ENCODE measurements at places on chromosomes 3 and 15.

- DNase-seq = no peak
Observed at GRCh38 chr3:138673641-138674530, 65.3 kb downstream of the FAIM start.

DNA sequence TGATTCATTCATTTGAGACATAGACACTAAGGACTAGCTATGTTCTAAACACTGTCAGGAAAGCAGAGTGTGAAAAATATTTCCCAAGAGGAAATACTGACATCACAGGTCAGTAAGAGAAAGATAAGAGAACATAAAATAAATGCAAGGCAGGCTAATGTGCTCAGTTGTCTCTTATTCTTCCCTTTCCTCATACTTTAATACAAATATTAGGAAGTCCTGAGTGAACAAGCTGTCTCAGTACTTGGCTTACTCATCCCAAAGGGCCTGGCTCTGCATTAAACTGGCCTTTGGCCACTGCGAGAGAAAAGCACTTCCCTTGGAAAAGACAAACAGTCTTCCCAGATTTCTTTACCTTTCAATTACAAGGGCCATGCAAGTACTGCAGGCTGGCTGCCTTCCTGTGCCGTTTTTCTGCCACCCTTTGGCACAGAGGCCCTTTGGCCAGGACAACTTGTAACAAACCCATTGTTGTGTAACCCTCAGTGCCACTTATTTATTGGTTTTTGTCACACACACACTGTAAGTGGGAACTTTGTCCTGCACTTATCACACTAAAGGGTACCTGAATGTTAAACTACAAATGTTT is 31.7 kb downstream of the EDC3 start:
- DNase-seq = no peak

GRCh38 chr15:94081829-94082228 is 149.5 kb upstream of the MCTP2 start:
- DNase-seq = no peak

DNA sequence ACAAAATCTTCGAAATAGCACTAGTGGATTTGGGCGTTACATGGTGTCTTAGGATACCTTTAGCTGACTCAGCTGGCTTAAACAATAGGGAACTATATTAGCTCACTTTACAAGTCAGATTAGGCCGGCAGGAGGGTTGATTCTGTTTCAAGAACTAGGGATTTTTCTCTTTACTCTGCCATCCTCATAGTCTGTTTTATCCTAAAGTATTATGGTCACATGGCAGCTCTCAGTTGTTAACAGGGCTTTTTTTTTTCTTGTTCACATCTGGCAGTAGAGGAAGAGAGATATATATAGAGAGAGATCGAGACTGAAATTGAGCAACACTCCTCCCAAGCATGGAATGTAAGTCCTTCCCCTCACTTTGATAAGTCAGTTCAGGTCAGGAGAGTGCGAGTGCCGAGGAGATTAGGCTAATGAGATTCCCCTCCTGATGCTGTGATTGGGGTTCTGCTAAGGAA is 32.9 kb downstream of the CHP1 start:
- DNase-seq = no peak

GRCh38 chr3:26559227-26559626 is 63.3 kb upstream of the LRRC3B start:
- DNase-seq = no peak

DNA sequence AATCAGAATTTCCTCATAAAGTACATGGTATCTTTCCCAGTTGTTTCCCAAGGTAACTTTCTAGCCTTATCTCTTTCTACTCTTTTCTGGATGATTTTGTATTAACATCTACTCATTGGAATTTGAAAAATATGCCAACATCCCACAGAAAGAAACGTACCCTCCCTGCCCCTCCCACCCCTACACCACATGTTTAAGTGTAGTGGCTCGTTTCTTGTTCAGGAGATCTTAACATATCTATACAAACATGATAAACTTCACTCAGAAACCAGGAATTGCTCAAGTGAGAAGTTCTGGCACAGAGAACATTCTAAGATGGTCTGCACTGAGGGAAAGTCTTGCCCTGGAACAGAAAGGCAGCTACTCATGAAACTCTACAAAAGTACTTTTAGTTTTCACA is 404.7 kb downstream of the SOX2 start:
- no peak for DNase-seq

- no peak for DNase-seq
Observed at GRCh38 chr3:157498371-157498770, 4.8 kb downstream of the VEPH1 start.

DNA sequence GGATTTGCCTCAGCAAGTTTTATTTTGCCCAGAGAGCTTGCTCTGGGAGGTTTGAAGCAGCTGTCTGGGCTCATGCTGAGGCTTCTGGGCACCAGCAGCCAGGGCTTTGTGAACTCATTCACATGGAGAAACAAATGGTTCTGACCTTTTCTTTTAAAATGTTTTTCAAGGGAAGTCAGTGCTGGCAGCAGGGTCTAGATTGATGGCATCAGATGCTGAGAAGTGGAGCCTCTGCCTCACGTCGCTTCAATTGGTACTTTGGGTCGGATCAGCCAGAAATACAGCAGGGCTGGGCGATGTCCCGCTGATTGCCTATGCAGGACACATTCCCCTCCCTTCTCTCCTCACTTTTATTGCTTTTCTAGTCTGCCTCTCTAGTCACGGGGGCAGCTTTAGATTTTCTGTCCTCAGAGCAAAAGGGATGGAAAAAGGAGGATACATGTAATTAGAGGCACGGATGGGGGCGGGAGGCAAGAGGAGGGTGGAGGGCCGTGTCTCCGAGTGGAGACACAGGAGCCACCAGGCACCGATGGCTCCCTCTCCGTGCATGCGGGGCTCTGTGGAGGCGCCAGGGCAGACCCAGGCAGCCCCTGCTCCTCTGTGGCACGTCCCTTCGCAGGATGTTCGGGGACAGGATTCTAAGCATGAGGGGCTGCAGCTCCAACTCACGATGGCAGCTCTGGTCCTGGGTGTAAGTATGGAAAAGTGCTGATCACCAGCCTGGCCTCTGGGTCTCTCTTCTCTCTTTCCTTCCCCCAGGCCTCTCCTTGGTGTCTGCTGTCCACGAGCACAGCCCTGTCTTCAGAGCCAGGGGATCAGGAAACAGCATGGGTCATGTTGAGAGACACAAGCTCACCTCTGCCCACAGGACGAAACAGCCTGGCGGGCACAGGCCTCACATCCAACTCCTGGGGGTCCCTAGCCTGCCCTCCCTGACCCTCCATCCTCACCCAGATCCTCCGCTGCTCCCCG is 116.1 kb downstream of the FAM43A start:
- no peak for DNase-seq

Data from stimulated activated CD4-positive, alpha-beta T cell treated with anti-CD3 and anti-CD28 coated beads, Interleukin-2, amount 100 ng/mL, for 24 hours (primary cell).